ENCODE measurements at places on chromosomes 13 and 19.

DNA sequence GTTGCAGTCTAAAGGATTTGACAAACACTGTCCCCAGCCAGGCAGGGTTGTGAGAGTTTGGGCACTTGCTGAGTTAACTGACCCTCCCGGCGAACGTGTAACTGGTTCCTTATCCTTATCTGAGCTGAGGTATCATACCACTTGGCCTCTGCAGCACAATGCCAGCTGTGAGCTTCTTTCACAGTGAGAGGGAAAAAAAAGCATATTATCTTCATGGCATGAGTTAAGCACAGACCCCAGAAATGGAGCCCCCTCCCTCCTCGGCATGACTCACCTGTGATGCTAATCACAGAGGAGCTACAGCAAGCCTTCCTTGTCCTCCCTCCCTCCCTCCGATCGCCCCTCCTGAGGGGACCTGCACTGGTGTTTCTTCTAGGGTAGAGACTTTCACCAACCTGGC is 60.5 kb downstream of the EFNB2 start:
- DNase-seq, result no peak

GRCh38 chr13:90302107-90302506 is 1045.4 kb upstream of the MIR17HG start:
- no peak for DNase-seq

DNA sequence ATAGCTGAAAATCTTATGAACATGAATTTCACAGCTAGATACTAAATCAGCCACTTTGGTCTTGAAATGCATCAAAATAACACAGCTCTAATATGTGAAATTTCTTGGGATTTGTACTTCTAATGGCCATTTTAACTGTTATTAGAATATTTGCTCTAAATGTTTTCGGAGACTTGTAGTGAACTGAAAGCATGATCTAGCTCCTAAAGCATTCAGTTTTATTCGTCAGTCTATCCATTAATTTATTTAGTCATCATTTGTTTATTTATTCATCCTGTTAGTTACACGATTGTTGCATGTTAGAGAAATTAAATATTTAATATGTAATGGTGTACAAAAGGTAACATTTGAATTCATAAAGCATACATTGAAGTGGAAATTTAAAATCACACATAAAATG is 1132.7 kb downstream of the SLITRK1 start:
- DNase-seq, result no peak

DNA sequence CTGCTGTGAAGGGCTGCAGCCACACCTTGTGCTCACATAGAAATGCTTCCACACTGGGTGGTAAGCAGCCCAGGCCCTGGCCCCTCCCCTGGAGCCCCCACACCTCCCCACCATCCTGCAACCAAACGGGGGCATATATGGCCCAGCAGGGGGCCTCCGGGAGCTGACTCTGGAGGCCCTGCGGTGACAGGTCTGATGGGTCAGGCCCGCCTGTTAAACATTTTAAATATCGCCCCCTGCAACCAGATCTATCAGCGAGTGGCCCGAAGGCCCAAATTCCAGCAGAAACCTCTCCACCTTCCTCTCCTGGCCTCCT is 48.0 kb upstream of the KATNAL1 start:
- peak; percentile 28 for DNase-seq

- no peak for DNase-seq
These were observed 303.6 kb upstream of the DACH1 start for GRCh38 chr13:72170571-72170970.

GRCh38 chr19:9913237-9914000 is 22.9 kb downstream of the OLFM2 start:
- DNase-seq, result no peak

DNA sequence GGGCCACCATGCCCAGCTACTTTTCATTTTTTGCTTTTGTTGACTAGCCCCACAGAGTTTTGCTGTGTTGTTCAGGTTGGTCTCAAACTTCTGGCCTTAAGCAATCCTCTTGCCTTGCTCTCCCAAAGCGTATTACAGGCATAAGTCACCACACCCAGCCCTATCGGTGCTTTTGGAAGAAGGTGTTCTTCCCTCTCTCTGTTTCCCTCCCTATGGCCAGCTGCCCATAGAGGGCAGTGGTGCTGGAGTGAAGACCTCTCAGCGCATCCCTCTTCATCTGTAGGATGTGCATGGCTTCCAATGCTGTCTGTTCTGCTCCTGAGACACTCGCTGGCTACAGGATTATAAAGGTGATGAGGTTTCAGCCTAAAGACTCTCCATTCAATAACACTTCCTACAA is 1.3 kb upstream of the CD22 start:
- no peak for DNase-seq

DNA sequence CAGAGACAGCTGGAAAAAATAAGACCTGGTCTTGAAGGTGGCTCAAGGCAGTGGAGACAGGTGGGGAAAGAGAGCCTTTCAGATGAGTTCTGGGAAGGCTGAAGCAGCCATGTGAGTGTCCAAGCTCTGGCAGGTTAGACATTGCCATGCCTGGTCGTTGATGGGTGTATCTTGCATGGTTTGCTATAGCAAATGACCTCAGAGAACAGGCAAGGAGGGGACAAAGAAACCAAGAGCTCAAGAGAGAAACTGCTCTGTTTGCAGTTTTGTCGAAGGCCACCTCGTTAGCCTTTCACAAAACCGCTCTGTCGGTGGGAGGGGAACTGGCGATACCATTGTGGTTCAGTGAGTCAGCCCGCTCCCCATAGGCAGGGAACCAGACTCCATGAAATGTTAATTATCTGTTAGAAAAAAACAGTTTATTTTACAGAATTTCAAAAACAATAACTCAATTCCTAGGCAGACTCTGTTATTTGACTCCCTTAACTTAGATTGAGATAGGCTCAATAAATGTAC is 82.8 kb upstream of the ARGLU1 start:
- no peak for DNase-seq

DNA sequence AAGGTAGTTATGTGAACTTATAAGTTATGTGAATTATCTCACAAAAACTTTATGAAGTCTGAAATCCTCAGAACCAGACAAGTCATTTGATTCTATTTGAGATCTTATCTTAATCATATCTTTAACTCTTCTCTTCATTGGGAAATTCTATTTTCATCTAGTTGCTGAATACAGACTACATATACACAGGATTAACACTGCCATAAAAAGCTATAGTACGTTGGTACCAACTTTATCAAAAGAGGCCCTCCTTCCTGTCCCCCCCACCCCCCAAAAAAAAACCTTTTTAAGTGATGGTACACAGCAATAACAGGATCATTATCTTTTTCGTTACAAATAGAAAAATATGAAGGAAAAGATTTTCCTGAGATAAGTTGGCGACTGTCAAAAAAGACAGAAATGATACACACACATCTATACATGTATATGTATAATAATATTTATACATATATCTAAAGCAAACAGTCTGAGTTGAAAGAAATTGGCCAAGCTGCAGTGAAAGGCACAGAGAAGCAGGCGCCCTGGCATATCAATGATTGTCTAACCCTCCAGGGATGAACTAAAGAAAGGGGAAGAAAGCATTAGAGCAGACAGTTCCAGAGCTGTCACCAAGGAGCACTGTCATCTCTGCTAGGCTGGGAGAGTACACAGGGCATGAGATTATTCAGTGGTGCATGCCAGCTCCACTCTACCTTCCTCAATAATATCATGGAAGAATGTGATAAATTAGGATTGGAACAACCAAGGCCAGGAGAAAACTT is 116.7 kb downstream of the KLF12 start:
- DNase-seq, result no peak

DNA sequence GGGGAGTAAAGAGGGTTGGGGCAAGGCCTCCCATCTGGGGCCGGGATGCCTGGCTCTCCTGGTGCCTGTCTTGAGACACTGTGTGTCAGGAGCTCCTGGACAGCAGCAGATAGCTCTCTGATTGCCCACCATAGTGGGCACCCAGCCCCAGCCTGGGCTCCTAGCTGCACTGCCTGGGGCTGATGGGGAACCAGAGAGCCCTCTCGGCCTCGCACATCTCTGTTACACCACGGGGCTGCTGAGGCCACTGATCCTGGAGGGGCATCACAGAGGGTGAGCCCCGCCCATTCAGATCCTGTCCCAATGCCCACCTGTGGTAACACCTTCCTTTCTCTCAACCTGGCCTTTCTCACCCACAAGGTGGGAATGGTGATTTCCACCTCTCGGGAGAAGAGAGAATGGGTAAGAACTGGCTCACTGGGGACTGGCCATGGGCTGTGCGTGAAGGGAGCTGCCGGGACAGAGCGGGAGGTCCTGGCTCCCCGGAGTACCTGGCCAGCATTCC is 135.9 kb downstream of the URI1 start:
- DNase-seq, result no peak

DNA sequence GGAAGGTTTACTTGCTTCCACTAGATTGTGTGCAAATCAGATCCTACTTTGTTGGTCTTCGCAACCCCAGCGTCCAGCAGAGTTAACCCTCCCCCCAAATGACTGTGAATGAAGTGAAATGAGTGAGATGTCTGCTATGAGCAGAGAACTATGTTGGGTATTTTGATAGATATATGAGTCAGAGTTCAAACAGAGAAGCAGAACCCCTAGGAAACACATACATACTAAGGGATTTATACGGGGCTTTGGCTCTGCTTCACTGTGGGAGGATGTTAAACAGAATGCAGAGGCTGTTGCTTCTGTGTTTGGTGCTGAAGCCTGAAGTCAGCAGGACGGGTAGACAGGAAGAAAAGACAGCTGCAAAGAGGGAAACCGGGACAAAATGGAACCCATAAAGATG is 197.0 kb downstream of the MZT1 start:
- no peak for DNase-seq

DNA sequence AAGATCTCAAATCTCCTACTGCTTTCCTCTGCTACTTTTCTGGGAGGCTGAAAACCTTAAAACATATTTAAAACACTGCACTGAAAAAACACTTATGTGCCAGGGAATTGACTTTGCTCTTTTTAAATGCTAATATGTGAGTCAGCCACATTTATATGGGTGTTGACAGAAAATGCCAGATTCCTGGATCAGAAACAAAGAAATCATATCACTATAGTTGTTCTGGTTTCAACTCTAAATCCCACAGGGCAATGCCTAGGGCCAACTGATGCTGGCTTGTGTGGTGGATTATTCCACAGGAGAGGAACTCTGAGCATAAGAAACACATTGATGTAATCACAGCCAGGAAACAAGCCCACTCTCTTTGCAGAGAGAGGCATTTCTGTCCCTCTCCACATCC is 1439.0 kb upstream of the SPRY2 start:
- DNase-seq, result no peak

DNA sequence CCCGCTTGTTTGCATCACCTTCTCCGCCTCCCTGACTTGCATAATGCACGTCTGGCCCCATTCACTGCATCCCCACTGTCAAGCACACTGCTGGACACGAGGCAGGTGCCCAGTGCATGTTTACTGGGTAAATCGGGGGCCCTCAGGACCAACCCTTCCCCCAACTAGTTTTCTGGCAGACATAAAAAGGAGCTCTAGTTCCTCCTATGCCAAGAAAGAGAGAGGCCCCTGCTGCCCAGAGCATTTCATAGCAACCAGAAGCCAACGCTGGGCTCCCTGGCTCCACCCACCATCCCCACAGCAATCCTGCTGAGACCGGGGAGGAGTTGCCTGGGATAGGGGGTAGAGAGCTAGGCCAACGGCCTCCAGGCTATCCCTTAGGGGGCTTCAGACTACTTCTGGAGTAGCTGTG is 23.2 kb downstream of the ANKRD27 start:
- DNase-seq, result no peak

- no peak for DNase-seq
These were observed 143.3 kb downstream of the DCLK1 start for GRCh38 chr13:35987572-35988513.

GRCh38 chr13:50125304-50125553 is 110.0 kb downstream of the KCNRG start:
- no peak for DNase-seq

DNA sequence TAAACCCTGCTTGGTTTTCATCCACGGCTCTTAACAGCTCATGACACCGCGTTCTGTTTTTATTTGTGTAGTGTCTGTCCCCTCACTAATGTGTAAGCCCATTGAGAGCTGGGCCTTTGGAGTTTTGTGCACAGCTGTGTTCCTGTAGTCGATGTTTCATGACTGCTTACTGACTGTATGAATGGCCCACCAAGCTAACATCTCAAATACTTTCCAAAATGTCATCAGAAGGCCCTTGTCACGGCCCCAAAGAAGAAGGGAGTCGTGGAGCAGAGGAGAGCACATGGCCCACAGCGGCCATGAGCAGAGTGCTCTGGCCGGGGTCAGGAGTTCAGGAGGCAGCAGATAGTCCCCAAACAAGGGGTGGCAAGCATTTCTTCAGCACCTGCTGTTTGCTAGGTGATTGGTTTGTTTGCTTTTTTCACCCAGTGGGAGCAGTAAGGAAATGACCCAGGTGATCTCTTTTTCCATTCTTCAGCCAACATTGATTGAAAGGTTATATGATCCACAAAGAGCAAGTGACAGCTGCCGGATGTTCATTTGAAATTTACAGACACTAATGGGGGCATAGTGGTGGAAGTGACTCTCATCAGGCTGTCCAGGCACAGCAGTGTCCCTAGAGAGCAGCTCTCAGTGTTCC is 315.2 kb downstream of the ATP8A2 start:
- no peak for DNase-seq

DNA sequence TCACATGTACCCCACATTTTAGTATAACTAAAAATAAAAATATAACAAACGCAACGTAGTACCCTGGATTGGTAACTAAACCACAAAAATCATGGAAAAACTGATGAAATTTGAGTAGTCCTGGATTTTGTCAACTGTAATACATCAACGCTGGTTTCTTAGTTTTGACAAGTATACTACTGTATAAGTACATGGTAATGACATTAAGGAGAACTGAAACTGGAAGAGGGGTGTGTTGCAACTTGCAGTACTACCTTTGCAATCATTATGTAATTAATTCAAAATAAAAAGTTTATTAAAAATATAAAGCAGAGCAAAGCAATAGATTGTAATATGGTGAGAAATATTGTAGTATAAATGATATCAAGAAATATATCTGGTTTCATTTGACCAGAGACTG is 1158.0 kb upstream of the SPRY2 start:
- no peak for DNase-seq

GRCh38 chr19:1018932-1019615 is 1.8 kb downstream of the TMEM259 start:
- DNase-seq, result no peak

GRCh38 chr19:10694706-10695307 is 6.4 kb upstream of the QTRT1 start:
- no peak for DNase-seq

GRCh38 chr13:103056008-103056407 is 10.2 kb downstream of the SLC10A2 start:
- no peak for DNase-seq

DNA sequence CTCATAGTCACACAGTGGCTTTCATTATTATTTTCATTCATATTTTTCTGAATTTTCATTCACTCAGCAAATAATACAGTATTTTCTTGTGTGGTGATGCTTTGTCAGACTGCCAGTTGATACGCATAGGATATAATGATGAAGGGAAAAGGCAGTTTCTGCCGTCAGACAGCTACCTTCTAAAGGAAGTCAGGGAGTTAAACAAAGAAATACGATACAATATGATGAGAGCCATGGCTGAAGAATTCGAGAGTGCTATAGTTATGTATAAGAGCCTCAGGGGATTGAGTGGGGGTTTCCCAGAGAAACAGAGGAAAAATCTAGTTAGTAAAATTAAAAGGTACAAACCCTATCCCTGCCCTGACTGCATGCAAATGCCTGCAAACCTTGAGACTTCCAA is 479.1 kb downstream of the OLFM4 start:
- DNase-seq, result no peak
